ENCODE measurements at places on chromosomes 2 and 18.

- no peak for DNase-seq
Observed at GRCh38 chr2:215338883-215339679, 27.2 kb downstream of the ATIC start.

GRCh38 chr2:160583146-160583535 is 89.5 kb upstream of the RBMS1 start:
- no peak for DNase-seq

GRCh38 chr18:27652480-27653121 is 467.5 kb upstream of the CHST9 start:
- no peak for DNase-seq

- DNase-seq = no peak
Observed at GRCh38 chr18:75256376-75256775, 45.8 kb downstream of the TSHZ1 start.

GRCh38 chr18:44724105-44724778 is 43.6 kb downstream of the SETBP1 start:
- peak; percentile 31 for DNase-seq

GRCh38 chr2:183952741-183953140 is 645.6 kb upstream of the ZNF804A start:
- DNase-seq = no peak

GRCh38 chr2:238817891-238818290 is 30.0 kb upstream of the TWIST2 start:
- DNase-seq = no peak

GRCh38 chr18:13292736-13293135 is 74.2 kb downstream of the LDLRAD4 start:
- DNase-seq = no peak

DNA sequence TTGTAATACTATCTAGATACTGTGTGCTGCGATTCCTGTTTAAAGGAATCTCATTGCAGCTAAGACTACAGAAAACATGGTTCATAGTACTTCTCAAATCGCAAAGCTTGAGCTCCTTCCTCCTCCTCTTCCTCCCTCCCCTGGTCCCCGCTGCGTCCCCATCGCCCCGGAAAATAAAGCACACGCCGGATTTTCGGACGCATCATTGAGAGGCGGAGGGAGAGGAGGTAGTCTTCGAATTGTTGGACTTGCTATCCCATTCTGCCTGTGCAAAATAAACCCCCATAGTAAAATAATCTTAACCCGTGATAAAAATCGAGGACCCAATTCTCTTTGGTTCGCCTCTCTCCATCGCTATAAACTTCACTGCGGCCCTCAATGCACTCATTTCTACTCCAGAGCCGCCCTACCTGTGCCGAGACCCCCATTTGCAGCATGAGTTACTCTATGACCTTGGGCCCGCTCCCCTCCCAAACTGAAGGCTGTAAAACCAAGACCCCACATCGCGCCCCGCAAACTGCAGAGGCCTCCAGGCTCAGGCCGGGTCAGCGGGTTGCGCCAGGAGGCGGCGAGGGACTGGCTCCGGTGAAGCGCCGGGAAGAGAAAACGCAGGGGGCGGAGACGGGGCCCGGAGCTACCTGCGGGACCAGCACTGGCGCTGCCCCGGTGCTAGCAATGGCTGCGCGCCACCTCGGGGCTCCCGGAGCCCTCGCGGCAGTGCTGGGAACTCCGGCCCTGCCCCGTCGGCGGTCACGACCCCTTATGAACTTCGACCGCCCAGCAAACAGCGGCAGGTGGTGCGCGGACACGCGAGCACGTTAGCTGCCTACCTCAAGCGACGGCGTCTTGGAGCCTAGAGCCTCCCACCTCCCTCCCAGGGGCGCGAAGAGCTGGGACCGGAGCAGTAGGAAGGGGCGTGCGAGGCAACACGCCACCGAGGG is 649 bp downstream of the ESCO1 start:
- DNase-seq = peak; percentile 21

GRCh38 chr2:102803041-102803896 is 41.4 kb downstream of the TMEM182 start:
- no peak for DNase-seq

DNA sequence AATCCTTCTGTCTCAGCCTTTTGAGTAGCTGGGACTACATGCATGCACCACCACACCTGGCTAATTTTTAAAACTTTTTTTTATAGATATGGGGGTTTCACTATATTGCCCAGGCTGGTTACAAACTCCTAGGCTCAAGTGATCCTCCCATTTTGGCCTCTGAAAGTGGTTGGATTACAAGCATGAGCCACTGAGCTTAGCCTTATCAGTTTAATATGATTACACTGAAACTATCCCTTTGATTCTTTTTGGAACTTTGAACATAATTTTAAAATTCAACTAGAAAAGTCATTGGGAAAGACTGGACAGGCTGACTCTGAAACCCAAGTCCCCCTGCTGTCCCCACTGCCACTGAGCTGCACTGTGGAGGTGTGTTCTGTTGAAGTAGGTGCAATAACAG is 114.8 kb downstream of the ARL4C start:
- no peak for DNase-seq

GRCh38 chr2:85354286-85355072 is at the start of the genes ELMOD3 and RETSAT:
Gene ELMOD3, plus strand, starts transcription at chr2:85354769. Its CDS starts 2,430 bp downstream, at chr2:85357199.
Gene RETSAT, minus strand, starts transcription at chr2:85354528. Its CDS starts 21 bp downstream, at chr2:85354507.
- DNase-seq = peak; percentile 99

- no peak for DNase-seq
Observed at GRCh38 chr2:232662486-232663260, 29.3 kb downstream of the EFHD1 start.

GRCh38 chr2:122805346-122805745 is 1049.9 kb downstream of the TSN start:
- no peak for DNase-seq

- peak; percentile 77 for DNase-seq
Observed at GRCh38 chr2:64036034-64036705, 16.9 kb upstream of the VPS54 start.

DNA sequence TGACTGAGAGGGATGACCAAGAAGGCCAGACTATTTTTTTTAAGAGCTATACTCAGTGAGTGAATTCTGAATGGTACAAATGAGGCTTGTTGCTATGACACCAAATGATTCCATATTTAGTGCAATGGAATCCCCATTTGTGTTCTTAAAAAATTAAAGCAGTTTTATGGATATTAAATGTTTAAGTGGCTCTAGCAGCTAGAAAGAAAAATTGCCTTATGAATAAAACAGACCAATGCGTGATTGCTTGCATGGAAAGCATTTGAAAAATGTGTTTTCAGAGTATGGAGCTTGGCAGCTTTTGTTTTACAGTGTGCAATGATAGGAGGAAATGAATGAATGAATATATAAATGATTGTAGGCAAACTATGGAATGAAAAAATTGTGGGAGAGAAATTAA is 238.8 kb upstream of the DPP10 start:
- DNase-seq = no peak

- no peak for DNase-seq
Observed at GRCh38 chr2:96928277-96928781, 58.1 kb downstream of the FAM178B start.

- DNase-seq = no peak
Observed at GRCh38 chr2:99032786-99033185, 96.8 kb upstream of the CRACDL start.

- no peak for DNase-seq
Observed at GRCh38 chr2:24632172-24632571, 141.1 kb downstream of the NCOA1 start.

DNA sequence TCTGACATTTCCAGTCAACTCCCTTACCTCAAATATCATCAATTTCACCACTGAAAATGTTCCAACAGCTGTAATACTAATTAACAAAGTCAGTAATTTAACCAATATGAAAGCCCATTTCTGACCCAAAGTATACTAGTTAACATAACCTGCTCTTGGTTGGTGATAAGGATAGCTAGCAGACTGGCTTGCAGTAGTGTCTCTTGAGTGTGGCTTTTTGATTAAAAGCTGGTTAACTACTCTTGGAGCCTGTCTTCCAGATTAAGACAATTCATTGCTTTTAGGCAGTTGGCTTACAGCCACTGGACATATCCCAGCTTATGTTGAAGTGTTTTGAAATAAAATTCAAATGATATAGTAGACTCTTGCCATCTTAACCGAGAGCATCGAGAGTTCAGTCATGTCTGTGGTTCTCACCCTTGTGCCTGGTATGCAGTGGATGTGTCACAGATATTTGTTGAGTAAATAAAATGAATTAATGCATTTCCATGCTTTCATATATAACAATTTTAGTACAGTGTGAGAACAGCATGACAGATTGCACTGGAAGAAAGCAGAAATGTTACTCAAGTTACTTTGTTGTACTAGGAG is 158.1 kb downstream of the TANC1 start:
- no peak for DNase-seq

- no peak for DNase-seq
Observed at GRCh38 chr2:88933980-88934379, 242.5 kb downstream of the RPIA start.

- no peak for DNase-seq
Observed at GRCh38 chr2:241466230-241466629, 42.2 kb downstream of the STK25 start.

DNA sequence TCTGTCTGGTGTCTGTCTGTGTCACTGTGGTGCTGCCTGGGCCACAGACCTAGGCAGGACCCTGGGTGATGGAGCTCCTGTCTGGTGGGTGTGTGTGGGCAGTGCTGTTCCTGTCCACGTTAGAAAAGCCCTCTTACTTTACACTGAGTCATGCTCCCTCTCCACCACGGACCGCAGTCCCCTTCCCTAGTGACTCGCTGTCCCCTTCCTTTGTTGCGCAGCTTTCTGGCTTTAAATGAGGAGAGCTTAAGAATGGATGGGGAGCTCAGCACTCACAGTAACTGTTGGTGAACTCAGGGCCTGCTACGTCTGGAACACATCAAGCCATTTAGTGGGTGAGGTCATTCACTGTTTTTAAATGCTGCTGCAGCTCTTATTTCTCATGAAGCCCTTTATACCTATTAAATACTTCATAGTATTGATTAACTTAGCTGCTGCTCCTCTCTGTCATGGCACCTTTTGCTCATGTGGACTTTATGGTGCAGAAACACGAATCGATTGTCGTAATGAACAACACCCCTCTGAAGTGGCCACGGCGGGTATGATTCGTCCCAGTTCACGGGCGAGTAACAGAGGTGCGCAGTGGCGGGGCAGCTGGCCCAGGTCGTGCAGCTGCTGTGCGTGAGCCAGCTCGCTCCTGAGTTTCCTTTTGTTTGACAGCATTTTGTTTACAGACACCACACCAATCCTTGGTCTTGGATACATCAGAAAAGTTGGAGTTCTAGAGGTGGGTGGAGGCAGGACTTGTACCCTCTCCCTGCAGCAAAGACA is 100.4 kb downstream of the LDLRAD4 start:
- DNase-seq = no peak

- DNase-seq = no peak
Observed at GRCh38 chr2:36741188-36741837, 44.8 kb downstream of the VIT start.

Data from CD4-positive, alpha-beta T cell treated with Interleukin-4 for 4 hours (primary cell).